Endothelial cell (in vitro differentiated cells): ENCODE measurements at places on chromosomes 2 and 18.
A peak's percentile ranks its signal among the peaks of the same experiment; 100 is the strongest.

GRCh38 chr2:3625186-3625585, 30.3 kb downstream of the COLEC11 start:
- no peak for DNase-seq

GRCh38 chr2:242044313-242044590, 174.7 kb downstream of the RTP5 start:
- no peak for DNase-seq

GRCh38 chr2:159635006-159635789, 18.9 kb upstream of the BAZ2B start:
- DNase-seq = no peak

- peak; percentile 17 for DNase-seq
These were observed 61.7 kb downstream of the MAP4K4 start for GRCh38 chr2:101759162-101759561.

DNA sequence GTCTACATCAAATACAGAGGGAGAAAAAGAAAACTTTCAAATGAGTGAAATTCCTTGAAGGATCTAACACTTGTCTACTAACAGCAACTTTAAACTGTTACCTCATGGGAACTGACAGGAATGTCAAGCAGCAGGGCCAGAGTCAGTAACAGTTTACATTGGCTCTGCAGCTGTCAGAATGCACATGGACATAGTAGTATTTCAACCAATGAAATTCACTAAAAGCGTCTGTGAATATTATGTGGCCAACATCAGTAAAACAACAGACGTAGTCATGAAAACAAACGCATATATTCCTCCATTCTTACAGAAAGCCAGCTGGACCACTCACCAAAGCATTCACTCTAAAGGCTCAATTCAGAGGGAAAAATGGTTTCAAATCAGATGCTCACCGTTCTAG, 79.3 kb upstream of the RNU4ATAC start:
- no peak for DNase-seq
